Smooth muscle cell of the brain vasculature (primary cell): ENCODE measurements at places on chromosomes 5 and 9.

GRCh38 chr5:137635521-137635921 is 100.4 kb downstream of the KLHL3 start:
- DNase-seq: no peak

DNA sequence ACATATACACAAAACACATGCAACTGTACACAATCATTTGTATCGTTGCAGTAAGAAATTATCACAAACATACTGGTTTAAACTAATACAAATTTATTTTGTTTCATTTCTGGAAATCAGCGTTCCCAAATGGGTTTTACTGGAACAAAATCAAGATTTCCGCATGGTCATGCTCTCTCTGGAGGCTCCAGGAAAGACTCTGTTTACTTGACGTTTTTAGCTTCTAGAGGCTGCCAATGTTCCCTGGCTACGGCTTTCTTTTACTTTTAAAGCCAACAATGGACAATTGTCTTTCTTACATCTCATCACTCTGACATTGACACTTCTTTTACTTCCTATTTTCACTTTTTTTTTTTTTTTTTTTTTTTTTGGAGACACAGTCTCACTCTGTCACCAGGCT is 793.1 kb downstream of the CDH9 start:
- no peak for DNase-seq

DNA sequence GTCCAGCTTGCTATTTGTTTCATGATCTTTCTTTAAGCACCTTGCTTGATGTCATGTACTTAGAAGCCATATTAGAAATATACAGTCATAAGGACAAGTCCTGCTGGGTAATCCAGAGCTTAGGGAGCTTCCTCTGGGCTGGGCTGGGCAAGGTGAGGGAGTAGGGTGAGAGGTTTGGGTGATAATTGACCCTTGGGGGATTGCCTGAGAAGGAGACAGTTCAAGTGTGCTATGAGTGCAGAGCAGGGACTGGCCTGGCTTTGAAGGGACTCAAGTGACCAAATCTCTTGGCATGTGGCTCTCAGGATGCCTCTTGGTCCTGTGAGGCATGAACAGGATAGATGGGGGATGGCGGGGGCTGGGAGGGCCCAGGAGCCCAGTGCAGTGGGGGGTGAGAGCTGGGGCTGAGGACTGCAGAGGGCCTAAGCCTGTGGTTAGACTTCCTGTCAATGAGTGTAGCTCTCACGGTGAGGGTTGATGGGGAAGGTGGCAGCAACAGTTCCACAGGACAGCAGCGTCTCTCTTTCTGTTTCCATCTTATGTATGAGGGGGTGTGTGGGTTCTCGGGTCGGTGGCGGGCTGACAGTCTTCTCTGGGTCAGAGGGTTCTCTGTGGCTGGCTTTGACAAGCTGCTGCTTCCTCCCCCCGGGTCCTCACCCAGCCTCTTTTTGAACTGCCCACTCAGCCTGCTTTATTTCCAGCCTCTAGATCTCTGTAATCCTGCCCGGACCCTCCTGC is 53.5 kb downstream of the RGS3 start:
- DNase-seq: no peak

- DNase-seq: no peak
Measured at GRCh38 chr5:126965061-126965475, 65.3 kb downstream of the MARCHF3 start.

DNA sequence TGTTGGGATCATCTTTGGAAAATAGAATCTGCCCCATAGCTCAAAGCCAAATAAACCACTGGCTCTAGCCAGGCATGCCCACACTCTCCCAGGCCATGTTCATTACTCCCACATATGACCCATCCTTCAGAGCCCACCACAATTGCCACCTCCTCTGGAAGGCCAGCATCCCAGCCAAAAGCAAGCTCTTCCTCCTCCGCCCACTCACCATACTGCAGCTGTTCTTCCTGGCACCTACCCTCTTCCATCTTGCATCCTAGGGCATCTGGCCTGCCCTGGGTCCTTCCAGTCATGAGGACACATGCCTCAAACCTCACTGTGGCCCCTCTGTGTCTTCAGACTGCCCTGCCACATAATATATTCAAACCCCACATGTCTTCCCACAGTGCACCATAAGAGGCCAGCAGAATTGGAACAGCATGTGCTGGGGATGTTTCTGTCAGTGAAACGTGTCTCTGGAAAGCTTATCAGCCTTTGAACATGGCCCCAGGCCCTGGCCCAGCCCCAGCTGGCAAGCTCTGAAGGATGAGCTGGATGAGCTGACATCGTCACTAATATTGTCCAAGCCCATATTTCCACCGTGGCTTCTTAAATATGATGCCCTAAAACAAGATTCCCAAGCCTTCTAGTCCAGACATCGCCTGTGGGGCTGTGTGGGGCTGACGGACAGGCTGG is 230.8 kb downstream of the AGTPBP1 start:
- no peak for DNase-seq

DNA sequence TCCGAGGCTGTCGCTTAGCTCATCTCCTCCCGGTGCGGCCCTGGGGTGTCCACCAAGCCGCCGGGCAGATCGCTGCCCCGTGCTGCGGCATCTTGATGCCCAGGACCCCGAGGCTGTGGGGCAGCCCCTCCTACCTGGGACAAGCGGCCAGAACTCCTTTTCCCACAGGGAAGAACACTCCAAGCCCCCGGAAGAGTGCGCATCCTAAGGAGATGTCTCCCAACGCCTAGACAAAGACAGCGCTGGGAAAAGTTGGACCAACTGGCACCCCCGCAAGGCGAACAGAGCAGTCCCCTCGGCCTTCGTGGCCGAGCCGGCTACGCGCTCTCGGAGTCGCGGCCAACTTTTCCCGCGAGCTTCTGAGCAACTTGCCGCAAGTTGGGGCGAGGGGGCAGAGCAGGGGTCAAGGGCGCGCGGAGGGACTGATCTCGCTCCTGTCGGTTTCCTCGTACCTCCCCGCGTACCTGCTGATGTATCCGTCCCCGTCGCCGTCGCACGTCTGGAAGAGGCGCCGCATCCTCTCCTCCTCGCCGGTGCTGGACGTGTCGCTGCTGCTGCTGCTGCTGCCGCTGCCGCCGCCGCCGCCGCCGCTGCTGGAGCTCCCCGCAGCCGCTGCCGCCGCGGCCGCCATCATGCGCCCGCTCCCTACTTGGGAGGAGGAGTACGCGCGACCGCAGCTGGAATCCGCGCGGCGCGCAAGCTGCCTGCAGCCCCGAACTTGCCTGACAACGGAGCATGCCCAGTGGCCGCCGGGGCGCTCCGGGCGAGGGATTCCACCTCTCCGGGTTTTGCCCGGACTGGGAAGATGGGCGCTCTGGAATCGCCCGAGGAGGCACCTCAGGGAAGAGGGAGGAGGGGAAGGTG is at the start of gene MCC:
MCC (minus strand) TSS at position 673 of the 864 bp plus-strand sequence.
- peak; percentile 77 for DNase-seq

- DNase-seq: peak; percentile 31
Measured at GRCh38 chr9:119963798-119964372, 594.6 kb upstream of the BRINP1 start.

- DNase-seq: no peak
Measured at GRCh38 chr9:131891598-131891997, 151.7 kb upstream of the RAPGEF1 start.

- no peak for DNase-seq
Measured at GRCh38 chr5:55897206-55897894, 46.2 kb downstream of the IL31RA start.

DNA sequence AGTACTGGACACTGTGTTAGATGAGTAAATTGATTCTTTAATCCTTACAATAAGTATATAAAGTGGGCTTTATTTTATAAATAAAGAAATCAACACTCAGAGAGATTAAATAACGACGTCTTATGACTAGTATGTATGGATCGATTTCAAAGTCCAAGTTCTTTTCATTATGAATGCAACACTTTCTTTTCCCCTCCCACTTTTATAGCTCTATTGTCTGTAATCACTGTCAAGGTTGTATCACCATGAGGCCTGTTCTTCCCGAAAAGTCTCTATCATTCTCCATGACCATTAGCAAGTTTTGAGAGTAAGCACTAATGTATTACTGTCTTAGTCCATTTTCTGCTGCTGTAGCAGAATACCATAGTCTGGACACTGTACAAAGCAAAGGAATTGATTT is 228.4 kb downstream of the TLR4 start:
- DNase-seq: no peak

- DNase-seq: no peak
Measured at GRCh38 chr5:148974642-148975327, 88.1 kb downstream of the SH3TC2 start.

DNA sequence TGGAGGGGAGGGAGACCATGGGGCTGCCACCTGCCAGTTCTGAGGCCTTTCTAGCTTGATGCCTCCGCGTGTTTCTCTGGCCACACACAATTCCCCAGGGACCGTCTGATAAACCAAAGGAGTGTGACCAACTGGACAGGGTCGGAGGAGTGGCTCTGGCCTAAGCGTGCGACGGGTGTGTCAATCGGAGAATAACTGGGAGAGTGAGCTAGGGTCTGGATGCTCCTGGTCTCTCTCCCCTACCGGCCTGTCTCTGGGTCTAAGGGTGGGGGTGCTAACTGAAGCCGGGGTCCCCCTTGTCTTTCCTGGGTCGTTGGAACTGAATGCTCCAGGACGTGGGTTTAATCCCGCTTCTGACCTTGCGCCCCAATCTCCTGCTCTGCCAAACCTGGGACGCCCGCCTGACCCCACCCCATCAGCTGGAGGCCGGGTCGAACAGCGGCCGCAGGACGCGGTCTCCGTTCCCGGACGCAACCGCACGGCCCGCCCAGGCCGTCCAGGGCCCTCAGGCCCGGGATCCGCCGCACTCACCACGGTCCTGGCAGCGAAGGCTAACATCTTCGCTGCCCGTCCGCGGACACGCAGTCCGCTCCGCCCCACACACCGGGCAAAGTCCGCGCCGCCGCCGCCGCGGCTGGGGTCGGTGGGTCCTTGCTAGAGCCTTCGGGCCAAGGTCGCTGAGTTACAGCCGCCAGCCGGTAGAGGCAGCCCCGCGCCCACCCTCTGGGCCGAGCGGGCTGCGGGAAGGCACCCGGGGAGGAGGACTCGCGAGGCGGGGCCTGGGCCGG is 447 bp downstream of the CRAT start:
- no peak for DNase-seq

- no peak for DNase-seq
Measured at GRCh38 chr5:30874241-30875034, 319.0 kb upstream of the CDH6 start.

DNA sequence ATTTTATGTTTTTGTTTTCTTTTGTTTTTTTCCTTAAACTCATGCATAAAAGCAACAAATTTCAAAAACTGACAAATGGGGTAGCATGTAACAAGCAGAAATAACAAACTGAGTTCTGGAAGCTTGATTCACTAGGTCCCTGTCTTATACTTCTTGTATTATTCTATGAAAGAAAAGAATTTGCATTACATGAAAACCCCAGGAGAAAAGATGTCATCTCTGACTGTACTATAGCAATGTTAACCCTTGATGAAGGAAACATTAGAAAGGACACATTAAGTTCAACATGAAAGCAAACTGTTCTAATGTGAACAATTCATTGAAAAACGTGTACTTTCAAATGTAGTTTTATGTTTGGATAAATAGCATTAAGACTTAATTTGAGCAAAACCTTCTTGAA is 9.2 kb downstream of the RAB14 start:
- DNase-seq: no peak

DNA sequence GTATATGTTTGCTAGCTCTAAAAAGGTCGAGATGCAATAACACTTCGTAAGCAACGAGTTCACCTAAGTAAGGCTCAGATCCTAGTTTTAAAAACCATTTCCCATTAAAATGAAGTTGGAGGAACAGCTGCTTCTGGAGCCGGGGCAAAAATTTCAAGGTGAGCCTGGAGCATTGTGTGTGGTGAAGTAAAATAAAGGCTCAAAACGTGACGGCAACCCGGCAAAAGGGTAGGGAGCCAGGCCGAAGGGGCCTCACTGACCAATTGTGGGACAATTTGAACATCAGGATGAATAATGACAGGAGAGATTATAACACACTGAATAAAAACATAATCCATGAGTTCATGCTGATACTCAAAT is 20.1 kb downstream of the BTNL9 start:
- DNase-seq: no peak

DNA sequence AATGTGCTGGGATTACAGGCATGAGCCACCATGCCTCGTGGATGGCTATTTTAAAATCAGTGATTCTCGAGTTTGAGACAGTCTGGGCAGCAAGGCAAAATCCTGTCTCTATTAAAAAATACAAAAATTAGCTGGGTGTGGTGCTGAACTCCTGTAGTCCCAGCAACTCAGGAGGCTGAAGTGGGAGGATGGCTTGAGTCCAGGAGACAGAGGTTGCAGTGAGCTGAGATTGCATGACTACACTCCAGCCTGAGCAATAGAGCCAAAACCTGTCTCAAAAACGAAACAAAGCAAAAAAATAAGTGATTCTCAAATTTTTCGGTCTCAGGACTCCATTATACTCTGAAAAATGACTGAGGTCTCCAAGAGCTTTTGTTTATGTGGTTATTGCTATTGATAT is 47.9 kb upstream of the HSPA9 start:
- no peak for DNase-seq

DNA sequence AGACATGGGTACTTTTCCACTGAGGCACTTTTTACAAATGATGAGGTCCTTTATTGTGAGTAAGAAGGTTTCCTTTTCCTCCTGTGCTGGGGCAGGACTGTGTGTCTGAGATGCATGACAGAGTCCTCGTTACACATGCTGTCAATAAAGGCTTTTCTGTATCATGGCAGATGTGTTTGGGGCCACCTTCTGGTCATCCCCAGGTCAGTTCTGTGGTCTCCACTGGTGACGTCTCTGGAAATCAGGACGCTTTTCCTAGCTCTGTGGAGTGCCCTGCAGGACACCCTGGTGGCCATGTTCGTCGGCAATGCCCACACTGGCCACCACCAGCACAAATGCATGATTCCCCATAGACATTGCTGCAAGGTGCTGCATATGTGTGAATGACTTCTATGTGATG is 2.8 kb downstream of the CMBL start:
- no peak for DNase-seq

GRCh38 chr5:126492939-126493338 is 69.7 kb downstream of the GRAMD2B start:
- DNase-seq: no peak

- DNase-seq: no peak
Measured at GRCh38 chr5:79456400-79456799, 57.5 kb downstream of the HOMER1 start.

GRCh38 chr9:38318759-38319495 is 73.6 kb upstream of the ALDH1B1 start:
- DNase-seq: peak; percentile 12

- DNase-seq: no peak
Measured at GRCh38 chr5:158724521-158725188, 375.1 kb downstream of the EBF1 start.

DNA sequence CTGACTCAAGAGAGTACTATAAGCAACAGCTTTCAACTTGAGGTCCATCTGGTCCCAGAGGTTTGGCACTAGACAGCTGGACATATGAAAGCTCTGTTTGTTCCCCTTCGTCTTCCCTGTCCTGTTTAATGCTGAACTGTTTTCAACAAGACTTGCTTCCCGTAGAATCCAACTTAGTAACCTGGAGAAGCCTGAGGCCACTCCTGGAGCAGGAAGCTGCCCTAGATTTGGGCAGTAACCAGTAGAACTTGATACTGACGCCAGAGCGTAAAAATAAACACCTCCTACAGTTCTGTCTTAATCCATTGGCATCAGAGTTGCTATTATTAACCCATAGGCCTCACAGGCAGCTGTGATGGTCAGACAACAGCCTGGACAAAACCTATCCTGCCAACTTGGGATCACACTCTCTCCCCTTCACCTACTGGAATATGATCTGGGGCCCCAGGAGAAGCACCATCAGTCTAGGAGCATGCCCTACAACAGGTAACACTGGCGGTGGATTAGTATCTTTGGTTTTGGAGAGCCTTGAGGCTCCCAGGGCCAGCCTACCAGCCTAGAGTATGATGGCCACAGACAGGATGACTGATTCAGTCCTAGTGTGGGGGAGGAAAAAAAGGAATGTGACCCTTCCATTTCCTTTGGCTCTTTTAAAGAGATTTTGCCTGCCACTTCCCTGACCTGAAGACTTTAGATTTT is 29.2 kb downstream of the RUSC2 start:
- DNase-seq: no peak
